Foreskin keratinocyte (primary cell): ENCODE measurements at places on chromosomes 1 and 21. TPM values are rescaled to one million over a fixed set of nuclear protein-coding genes. Genes with fewer than 3 reads are reported as not detected.

SPRR4 gene
- 0.18 TPM in 1 of 2 replicates, not detected in the other for total RNA-seq

CD5L gene
- not detected in 2 replicates for total RNA-seq

PLA2G2F gene
- 0.04 and 0.07 TPM in 2 replicates for total RNA-seq

SV2A gene
- 3.4 and 6.5 TPM in 2 replicates for total RNA-seq

NR5A2 gene
- total RNA-seq, result 0.04 TPM in 1 of 2 replicates, not detected in the other

FAM78B gene
- 0.07 TPM in 1 of 2 replicates, not detected in the other for total RNA-seq

ARHGAP29 gene
- total RNA-seq, result 172 and 231 TPM in 2 replicates
